ENCODE measurements at places on chromosomes 1 and 21.

- no peak for DNase-seq
Observed at GRCh38 chr1:63746129-63746864, 27.5 kb upstream of the ROR1 start.

- DNase-seq, result no peak
Observed at GRCh38 chr1:172356620-172357019, 63.9 kb upstream of the C1orf105 start.

DNA sequence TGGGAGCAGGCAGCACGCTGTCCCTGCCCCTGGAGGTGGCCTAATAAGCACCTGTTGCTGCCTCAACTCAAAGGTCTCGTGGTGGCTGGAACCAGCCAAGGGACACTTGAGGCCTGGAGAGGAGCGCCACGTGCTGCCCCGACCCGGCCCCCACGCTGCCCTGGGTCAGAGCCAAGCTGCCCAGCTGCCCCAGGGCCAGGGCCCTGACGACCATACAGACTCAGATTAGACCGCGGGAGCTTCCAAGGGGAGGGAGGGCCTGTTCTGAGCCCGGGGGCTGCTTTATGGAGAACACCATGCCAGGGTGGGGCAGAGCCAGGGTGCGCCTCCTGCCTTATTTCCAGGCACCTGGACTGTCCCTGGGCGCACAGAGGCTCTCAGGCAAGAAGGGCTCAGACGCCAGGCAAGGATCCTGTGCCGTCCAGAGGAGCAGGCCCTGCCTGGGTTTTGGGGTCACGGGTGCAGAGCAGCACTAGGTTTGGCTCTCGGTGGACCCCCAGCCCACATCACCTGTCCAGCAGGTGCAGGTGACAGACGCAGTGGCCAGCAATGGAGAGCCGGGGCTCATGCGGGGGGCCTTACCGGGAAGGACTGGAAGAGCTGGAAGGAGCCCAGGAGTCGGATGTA, 18.6 kb downstream of the KRTAP10-1 start:
- no peak for DNase-seq

DNA sequence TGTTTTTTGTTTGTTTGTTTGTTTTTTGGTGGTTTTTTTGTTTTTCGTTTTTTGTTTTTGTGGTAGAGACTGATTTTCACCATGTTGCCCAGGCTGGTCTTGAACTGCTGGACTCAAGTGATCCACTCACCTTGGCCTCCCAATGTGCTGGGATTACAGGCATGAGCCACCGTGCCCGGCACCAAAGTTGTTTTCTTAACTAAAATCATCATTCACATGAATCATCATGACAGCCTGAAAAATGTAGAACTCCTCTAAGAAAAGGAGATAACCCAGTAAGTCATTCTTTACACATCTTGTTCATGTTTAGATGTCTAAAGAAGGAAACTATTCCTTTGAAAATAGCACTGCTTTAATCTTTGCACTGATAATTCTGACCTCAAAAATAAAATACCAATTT, 37.5 kb downstream of the DISP1 start:
- DNase-seq, result no peak

DNA sequence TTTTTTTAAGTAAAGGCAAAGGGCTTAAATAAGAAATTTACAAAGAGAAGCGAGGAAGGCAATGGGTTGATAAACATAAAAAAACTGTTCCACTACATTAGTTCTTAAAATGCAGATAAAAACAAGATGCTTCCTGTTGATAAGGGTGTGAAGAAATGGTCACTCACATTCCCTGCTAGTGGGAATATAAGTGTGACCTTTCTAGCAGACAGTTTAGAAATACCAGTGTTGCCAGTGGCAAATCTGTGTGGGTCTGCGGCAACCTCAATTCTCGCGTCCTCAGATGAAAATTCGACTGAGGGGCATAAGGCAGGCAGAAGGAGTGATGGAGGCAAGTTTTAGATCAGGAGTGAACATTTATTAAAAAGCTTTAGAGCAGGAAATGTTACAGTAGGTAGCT, 151.1 kb downstream of the NTNG1 start:
- no peak for DNase-seq

DNA sequence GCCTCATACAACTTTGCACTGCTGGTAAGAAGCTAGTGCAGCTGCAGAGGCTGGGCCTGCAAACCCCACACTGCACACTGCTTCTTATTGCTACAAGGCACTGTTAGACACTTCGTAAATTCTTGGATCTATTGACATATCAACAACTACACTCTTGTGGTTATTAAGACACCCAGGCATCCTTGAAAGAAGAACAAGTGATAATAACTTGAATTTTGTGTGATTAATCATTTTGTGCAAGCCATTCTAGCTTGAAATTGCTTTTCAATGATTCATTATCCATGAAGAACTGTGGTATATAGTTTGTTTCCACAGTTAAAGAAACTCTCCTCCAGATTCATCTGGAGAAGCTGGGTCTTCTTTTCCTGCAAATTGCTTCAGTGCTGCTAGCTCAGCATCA, 33.7 kb upstream of the IFI44L start:
- no peak for DNase-seq

- DNase-seq, result no peak
Observed at GRCh38 chr1:111656086-111657017, 36.8 kb downstream of the RAP1A start.

DNA sequence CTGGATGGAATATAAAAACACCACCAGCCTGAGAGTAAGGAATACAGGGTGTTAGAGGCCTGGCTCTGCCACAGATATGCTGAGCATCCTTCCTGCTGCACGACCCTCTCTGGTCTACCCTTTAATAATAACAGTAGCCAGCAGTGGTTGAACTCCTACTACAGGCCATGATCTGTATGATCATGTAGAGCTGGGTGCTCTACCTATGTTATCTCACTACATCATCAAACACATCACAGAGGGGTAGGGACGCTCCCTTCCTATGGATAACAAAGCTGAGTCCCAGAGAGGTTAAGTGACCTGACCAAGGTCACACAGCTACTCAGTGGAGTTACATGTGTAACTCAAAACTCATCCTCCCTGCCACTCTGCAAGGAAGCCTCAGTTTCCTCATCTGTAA, 13.0 kb upstream of the MYOM3 start:
- no peak for DNase-seq

DNA sequence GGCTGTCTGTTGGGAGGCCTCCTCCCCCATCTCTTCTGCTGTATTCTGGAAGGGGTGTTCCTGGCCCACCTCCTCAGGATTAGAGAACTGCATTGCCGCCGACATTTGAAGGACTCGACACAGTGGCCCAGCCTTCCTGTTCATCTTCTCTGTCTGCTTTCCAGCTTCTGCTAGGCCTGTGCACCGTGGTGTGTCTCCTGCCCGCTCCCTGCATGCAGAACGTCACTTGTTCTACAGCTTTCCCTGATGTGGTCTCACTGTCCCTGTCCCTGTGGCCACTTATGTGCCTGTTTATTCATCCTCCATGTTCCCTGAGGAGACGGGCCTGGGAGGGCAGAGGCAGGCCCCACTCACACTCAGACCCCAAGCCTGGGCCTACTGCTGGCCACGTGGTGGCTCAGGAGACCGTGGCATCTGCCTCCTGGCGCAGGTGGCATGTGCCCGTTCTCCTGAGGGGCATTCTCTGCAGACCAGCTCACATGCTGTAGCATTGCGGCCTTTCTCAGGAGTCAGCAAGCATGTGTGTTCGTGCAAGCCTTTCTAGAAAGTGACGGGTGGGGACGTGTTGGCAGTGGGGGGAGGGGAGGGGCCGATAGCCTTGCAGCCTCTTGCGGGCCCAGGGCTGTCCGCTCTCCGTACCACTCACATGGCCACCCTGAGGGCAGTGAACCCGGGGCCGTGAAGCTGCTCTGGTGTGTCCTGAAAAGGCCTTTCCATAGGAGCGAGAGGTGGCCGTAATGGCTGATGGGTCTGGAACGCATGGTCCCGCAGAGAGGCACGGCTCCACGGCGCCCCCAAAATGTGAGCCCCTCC, 35.9 kb downstream of the POFUT2 start:
- DNase-seq, result no peak

DNA sequence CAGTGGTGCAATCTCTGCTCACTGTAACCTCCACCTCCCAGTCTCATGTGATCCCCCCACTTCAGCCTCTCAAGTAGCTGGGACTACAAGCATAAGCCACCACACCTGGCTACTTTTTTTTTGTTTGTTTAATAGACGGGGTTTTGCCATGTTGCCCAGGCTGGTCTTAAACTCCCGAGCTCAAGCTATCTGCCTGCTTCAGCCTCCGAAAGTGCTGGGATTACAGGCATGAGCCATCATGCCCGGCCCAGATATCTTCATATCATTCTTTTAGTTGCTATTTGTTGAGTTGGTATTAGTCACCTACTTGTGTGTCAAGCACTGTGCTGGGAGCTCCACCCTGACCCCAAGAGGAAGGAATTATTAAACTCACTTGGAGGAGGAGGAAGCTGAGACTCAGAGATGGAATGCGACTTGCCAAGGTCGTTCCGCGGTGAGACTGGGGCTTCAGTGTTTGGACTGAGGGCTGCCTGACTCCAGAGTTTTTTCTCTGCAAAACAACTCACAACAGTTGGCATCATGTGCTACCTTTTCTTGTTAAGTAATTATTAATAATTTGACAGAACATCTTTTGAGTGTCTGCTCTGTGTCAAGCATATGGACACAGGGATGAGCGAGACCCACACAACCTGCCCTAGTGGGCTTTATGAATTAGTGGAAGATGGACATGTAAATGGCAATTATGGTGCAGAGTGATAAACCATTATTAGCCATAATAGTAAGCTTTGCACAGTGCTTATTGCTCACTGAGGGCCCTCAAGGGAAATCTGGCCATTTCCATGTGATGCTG, 132.0 kb downstream of the FOXD2 start:
- DNase-seq, result no peak

GRCh38 chr1:50109647-50110075, 941 bp downstream of the ELAVL4 start:
- no peak for DNase-seq

GRCh38 chr1:168671782-168672181, 57.2 kb downstream of the DPT start:
- no peak for DNase-seq

DNA sequence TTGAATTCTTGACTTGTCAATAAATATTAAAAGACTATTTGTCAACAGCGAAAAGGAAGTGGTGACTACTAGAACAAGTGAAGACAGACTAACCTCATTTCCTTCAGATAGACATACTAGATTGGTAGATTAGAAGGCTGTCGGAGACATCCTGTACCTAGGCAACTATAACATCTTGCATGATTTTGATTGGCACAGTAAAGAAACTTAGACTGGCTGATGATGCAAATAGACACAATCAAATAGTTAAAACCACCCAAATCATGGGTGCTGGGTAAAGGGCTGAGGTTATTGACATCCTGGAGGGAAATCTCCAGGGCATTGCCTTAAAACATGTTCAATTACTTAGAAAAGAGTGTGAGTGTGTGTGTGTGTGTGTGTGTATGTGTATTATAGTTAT, 85.9 kb upstream of the EDEM3 start:
- no peak for DNase-seq

- DNase-seq, result no peak
Observed at GRCh38 chr1:104402178-104402577, 652.5 kb downstream of the AMY1C start.

DNA sequence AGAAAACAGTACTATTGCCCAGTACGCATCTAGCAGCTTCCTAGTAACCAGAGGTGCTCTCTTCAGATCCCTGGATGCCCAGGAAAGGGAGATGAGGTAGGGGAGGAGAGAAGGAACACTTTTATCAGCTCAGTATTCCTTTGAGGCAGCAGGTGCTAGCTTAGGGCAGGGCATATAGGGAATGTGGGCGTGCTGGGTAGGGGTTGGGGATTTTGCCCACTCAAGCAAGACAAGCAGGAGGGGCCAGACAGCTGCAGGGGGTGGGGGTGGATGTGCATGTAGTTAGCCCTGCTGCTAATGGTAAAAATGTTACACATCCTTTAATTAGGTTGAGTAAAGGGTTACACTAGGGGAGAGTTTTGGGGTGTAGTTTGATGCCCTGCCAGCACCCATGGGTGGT, 18.1 kb upstream of the AVPR1B start:
- no peak for DNase-seq

- DNase-seq, result no peak
Observed at GRCh38 chr1:10980841-10981727, 31.4 kb upstream of the TARDBP start.

DNA sequence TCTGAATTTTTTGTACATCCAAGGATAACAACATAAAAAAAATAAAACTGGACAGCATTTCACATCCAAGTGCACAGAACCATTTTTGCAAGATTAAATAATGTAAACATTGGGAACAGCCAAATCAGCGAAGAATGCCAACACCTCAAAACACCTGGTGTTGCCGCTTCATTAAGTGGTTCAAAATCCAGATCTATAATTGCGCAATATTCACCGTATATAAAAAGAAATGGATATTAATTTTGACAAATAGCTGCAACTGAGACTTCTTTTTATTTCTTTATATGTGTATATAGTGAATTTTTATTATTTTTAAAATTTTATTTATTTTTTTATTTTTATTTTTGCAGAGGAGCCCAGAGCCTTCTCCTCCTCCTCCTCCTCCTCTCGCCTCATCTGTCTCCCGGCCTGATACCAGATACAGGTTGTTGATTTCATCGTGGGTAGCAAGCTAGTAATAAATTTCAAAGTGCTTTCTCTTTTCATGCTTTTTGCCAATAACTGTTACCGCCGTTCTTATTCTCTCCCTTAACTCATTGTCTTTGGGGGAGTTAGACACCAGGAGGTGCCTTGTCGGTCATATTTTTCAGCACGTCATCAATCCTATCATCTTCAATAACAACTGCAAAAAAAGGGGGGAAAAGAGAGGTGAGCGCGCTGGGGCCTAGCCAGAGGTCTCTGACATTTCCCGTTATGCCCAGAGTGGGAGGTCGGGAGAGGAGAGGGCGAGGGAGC, 2.7 kb downstream of the CAMK2N1 start:
- no peak for DNase-seq

DNA sequence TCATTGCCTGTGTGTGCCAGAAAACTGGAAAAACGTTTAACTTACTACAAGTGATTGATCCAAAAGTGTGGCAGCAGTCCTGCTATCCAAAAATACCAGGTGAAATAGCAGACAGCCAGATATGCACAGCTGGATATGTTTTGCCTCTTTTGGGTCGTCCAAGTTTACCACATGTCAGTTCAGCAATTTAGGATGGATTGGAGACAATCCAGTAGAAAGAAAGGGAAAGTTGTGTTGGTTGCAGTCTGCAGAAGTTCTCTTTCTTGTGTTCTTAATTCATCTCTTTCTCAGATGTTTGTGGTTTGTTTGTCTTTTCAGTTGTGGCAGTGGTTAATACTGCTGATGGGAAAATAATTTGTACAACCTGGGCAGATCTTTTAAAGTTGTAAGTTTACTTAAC, 645.0 kb downstream of the PTPRC start:
- DNase-seq, result no peak

DNA sequence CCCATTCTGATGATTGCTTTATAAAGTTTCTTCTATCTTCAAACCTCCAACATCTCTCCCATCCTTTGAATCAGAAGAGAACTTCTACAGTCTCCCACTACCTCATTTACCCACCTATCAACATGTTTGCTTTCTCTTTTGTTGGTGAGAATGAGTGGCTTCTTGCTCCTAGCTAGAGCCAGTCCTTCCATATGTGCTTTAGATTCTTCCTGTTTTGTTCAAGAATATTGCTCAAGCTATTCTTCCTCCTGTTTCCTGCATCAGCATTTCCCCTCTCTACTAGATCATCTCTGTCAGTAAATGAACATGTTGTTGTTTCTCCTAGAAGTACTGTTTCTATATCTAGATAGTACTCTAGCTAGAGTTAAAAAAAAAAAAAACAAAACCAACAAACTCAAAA, 6.3 kb downstream of the ATF6 start:
- DNase-seq, result no peak

- no peak for DNase-seq
Observed at GRCh38 chr21:42568376-42568775, 54.7 kb downstream of the SLC37A1 start.

All from stimulated activated CD8-positive, alpha-beta memory T cell treated with anti-CD3 and anti-CD28 coated beads, Interleukin-2, amount 100 ng/mL, for 1 hour (primary cell).